ENCODE measurements at places on chromosomes 6 and 20.

GRCh38 chr20:10873026-10873425 lies 199.2 kb upstream of the JAG1 start:
- no peak for DNase-seq

- DNase-seq: no peak
Observed at GRCh38 chr20:36126836-36127527, 27.6 kb upstream of the EPB41L1 start.

DNA sequence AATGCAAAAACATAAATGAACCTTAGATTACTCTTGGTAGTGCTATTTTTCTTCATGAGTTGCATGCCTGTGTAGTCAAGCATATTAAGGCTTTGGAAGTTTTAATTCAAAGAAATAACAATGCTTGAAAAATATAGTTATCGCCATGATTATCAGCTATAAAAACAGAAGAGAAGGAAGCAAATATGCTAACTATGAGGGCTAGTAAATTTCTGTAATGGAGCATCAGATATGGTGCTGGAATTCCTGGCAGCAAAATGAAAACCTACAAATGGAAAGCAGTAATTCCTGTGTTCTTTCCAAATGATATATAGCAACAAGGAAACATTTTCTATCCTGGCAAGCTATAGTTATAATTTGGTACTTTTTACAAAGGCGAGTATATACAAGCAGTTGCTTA lies 29.7 kb downstream of the DOP1A start:
- DNase-seq: no peak

DNA sequence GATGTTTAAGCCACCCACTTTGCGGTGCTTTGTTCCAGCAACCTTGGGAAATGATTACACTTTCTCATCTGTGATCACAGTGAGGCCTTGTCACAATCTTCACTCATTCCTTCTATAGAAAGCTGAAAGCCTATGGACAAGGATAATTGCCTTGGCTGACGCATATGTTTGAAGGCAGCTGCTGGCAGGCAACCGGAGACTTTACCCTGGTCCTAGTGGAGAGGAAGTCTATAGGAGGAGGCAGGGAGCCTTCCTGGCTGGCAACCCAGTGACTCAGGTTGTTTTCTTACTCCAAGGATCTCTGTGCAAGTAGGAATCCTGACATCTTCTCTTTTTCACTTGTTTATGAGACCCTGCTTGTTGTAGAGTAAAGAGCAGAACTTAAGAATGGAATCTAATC lies 34.1 kb upstream of the ESR1 start:
- DNase-seq: no peak

DNA sequence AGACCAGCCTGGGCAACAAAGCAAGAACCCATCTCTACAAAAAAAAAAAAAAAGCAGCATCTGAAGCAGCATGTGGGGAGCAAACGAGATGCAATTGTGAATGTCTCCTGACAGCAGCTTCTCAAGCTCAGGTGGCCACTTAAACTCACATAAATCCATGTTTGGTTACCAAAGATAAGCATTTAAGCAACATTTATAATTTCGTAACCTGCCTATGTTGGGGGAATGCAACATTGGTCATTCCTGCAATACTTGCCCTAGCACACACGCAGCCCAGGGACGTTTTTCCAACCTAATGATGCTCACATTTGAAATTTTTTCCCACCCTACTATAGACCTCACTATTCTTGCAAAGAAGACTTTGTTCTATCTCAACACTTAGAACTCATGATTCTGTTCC lies 113.3 kb downstream of the ZFP64 start:
- no peak for DNase-seq

GRCh38 chr6:14665827-14666724 lies 548.5 kb downstream of the CD83 start:
- no peak for DNase-seq

GRCh38 chr6:56037601-56038000 lies 162.2 kb upstream of the BMP5 start:
- DNase-seq: no peak

DNA sequence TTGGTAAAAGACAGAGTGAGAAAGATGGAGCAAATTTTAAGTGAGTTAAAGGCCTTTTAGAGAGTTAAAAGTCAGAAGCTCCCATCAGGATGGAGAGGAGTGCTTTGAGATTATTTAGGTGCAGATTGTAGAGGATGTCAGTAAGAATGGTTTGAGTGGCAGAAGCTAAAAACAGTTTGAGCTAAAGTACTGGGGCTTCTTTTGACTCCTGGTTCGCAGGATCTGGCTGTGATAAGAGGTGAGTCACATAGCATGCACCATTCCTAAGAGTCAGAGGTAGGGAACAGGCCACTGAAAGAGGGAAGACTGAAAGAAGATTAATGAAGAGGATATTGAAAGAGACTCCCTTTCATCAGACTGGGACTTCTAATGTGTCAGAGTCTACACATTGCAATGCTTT lies 1047.9 kb upstream of the MAP3K7 start:
- DNase-seq: no peak

GRCh38 chr6:159031846-159032245 lies 12.9 kb downstream of the TAGAP start:
- DNase-seq: no peak

DNA sequence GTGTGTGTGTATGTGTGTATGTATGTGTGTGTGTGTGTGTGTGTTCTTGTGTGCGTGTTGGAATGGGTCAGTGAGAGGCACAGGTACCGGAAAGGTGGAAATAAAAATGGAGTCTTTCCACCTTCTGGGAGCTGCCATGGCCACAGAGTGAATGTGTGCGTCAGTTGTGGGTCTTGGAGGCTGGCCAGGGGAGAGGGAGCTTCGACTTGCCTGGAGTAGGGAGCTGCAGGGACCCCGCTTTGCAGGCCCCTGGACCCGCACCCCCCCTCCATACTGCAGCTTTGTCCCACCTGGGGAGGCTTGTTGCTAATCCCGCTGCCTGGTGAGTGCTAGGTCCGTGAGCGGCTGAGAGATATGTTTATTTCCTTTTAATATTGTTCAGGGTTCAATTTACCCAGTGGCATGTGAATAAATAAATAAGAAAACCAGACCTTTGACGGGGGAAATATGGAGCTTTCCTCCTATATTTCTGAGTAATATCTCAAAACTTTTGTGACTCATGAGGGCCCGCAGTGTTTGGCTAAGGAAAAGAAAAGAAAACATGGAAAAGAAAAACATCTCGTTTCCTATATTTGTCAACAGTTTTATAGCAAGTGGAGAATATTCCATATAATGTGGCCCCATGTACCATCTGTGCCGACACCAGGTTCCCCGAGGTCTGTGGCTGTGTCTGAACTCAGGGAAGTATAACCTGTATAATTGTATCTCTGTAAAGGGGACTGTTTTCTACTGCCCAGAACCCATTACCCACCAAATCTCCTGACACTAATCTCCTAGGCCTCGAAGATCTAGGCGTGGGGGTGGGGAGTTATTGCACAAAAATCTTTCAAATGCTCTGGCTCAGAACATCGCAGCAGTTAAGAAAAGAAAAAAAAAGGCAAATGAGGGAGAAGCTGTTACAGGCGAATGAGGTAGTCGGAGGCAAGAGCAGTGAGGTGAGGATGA lies 24.6 kb upstream of the CCDC167 start:
- DNase-seq: no peak

GRCh38 chr6:37456126-37456525 lies 23.1 kb downstream of the CMTR1 start:
- DNase-seq: no peak

DNA sequence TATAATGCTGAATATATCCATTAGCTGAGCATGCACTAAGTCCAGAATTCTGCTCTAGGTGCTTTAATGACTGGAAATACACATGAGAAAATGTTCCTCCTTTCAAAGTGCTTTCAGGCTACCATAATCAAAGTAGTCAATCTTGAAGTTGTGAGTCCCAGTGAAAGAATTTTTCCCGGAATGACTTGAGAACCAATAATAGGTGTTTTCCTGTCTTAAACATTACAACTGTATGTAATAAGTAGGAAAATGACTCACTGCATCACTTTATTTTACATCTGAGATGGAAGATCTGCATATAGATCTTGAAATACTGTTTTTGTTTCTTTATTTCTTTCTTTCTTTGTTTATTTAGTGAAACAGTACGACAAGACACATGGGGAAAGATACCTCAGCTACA lies 437.4 kb upstream of the JAG1 start:
- DNase-seq: no peak

- no peak for DNase-seq
Observed at GRCh38 chr6:75619230-75619899, 17.7 kb downstream of the SENP6 start.

GRCh38 chr6:67663105-67663895 lies 971.8 kb upstream of the ADGRB3 start:
- no peak for DNase-seq

DNA sequence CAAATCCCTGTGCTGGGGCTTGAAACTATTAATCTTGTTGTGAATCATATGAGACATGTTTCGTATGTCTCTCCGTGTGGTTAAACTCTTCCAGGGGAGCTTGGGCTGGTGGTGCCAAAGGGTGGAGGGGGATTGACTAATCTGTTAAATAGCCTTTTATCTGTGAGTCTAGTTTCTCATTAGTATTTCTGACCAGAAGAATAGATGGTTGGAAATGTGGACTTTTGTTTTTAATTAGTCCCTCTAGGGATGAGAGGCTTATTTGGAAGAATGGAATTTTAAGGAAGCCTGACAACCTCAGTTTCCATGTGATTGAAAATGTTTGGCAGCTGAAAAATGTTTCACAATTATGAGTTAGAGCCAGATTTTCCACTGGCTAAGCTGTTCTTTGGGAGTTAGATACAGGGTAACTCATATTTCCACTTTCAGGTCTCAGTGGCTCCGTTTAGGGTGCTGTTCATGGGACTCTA lies 117.3 kb downstream of the BCKDHB start:
- DNase-seq: no peak

- DNase-seq: no peak
Observed at GRCh38 chr6:113642714-113643406, 214.3 kb upstream of the MARCKS start.

- no peak for DNase-seq
Observed at GRCh38 chr6:104955491-104955890, 1.4 kb upstream of the LIN28B start.

- no peak for DNase-seq
Observed at GRCh38 chr6:83536647-83537589, 24.6 kb downstream of the PRSS35 start.

- no peak for DNase-seq
Observed at GRCh38 chr6:36349240-36349639, 12.6 kb upstream of the BNIP5 start.

DNA sequence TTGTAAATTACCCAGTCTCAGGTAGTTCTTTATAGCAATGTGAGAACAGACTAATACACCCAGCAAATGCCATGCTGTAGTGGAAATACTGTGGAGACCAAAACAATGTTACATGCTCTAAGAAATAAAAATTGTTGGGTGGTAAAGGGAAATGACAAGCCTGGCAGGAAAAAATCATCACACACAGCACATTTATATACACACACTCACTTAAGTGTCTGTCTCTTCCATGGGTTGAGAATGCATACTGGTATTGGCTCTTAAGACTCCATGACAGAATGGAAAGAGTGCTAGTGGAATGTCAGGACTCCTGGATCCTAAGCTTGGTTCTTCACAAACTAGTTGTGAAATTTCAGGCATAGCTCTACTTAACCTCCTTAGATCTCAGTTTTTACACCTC lies 343.0 kb downstream of the CD83 start:
- no peak for DNase-seq

DNA sequence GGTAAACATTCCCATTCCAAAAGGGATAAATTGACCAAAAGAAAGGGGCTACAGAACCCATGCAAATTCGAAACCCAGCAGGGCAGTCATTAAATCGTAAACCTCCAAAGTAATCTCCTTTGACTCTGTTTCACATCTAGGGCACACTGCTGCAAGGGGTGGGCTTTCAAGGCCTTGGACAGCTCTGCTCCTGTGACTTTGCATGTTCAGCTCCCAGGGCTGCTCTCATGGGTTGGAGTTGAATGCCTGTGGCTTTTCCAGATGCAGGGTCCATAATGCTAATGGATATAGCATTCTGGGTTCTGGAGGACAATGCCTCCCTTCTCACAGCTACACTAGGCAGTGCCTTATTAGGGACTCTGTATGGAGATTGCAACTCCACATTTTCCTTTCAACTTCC lies 211.9 kb upstream of the MANEA start:
- DNase-seq: no peak

GRCh38 chr20:15795305-15796019 lies 777.8 kb downstream of the KIF16B start:
- no peak for DNase-seq

DNA sequence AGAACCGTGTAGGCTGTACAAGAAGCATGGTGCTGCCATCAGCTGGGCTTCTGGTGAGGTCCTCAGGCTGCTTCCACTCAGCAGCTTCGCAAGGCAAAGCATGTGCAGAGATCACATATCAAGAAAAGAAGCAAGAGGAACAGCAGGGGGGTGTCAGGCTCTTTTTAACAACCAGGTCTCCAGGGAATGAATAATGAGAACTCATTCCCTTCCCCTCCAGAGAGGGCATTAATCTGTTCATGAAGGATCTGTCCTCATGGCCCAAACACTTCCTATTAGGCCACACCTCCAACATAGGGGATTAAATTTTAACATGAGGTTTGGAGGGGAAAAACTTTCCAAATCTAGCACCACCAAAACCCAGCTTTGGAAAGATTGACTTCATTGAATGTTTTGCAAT lies 20.0 kb downstream of the GINM1 start:
- no peak for DNase-seq

DNA sequence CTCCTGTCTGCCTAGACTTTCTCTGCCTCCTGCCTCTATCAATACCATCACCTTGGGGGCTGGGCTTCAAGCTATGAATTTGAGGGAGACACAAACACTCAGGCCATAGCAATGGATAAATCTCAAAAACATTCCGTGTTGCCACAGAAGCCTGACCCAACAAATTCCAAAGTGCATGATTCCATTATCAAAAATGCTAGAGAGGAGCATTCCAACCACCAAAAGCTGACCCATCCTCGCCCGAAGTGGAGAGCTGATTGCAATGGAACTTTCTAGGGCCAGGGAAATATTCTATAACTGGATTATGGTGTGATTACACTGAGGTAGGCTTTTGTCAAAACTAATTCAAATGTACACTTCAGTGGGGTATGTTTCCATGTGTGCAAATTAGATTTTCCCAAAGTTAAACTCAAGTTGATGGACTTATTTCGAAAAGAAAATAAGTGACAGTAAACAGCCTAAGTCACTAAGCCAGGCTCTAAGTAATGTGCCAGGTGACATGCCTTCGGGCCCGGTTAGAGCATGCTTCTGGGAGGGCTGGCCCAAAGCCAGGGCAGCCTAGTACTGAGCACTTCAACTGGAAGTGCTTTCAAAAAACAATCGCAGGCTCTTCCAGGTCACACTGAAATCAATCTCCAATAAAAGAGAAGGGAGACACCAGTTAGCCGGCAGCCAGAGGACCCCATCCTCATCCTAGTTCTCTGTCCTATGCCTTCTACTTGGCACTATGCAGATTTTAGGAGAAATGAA lies 142.3 kb downstream of the TBXT start:
- DNase-seq: no peak

GRCh38 chr6:170232186-170233002 lies 58.5 kb downstream of the DLL1 start:
- DNase-seq: no peak
